ENCODE measurements at places on chromosomes 3 and 15.

- DNase-seq = no peak
Observed at GRCh38 chr3:100609963-100610362, 562 bp downstream of the ADGRG7 start.

GRCh38 chr3:129836381-129837064 lies 57.0 kb downstream of the TMCC1 start:
- no peak for DNase-seq

DNA sequence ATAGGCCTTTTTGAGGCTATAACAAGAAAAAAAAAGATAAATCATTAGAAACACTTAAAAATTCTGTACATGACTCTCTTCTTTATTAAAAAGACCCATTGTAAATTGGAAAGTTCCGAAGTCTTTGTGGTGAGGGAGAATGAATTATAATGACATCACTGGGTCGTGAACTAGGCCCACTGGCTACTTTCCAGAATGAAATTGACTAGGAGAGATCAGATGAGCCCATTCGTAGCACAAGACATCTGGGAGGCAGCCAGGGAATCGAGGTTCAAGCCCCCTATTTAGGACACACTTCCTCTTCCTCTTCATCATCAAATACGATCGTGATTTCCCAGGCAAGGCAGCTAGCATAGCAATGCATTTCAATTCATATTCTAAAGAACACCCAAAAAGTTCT lies 889.8 kb upstream of the NR2F2 start:
- DNase-seq = no peak

DNA sequence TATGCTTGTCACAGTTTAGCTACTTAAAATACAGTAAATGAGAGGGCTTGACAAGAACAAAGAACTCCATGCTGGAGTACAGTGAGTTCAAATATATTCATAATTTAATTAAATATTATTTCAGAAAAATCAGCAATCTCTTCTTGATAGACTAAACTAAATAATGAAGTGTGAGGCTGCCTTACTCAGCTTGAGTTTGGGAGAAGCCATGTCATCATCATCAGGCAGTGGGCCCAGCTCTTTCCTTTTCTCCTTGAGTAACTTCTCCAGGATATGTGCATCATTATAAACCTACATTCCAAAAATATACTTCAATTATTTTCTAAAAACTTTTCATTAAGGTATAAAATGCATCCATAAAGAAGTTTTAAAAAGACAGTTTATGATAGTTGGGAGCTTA lies 70.5 kb downstream of the PBRM1 start:
- no peak for DNase-seq

DNA sequence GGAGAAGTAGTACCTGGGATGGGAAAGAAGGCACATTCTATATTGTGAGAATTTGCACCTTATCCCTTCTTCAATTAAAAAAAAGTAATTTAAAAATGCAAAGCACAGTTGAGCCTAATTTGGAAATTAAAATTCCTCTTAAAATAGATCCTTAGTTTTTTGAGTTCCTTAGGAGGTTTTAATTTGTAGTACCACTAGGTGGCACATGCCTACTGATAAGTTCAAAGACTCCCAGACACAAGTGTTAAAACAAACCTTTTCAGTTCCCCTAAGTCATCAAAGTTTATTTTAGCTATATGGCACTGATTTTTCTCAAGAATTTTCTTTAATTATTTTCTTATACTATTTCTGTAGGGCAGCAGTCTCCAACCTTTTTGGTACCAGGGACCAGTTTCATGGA lies 127.6 kb upstream of the AZI2 start:
- DNase-seq = no peak

DNA sequence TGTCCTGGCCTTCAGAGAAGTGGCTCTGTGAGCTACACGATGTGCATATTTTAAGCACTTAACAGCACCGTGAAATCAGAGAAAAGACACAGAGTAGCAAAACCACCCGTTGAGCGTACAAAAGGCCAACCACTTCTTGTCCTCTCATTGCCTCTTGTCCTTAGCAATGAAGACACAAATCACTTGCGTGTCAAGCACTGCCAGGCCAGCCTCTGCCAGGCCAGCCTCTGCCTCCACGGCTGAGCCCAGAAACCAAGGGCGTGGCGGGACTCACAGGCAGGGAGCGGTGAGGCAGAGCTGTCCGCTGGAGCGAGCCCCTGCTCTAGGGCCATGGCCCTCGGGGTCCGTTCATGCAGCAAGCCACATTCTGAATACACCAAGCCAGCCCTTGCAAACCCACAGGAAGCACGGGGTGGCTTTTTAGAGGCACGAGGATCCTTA lies 4.0 kb downstream of the MUC4 start:
- DNase-seq = no peak

- no peak for DNase-seq
Observed at GRCh38 chr15:34708422-34708821, 46.4 kb downstream of the GJD2 start.

- DNase-seq = no peak
Observed at GRCh38 chr3:165784337-165784736, 52.9 kb downstream of the BCHE start.

- no peak for DNase-seq
Observed at GRCh38 chr3:195032955-195033354, 238.0 kb downstream of the XXYLT1 start.

DNA sequence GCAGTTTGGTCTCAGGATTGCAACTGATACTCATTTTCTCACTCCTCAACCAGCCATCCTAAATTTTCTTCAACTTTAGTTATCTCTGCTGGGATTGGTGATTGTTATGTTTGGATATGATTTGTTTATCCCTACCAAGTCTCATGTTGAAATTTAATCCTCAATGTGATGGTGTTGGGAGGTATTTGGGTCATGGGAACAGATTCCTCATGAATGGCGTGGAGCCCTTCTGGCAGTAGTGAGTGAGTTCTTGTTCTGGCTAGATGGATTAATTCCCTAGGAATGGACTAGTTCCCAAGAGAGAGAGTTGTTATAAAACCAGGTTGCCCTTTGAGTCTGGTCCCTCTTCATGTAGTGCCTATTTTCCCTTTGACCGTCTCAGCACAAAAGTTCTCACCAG lies 399.9 kb downstream of the SQOR start:
- no peak for DNase-seq

DNA sequence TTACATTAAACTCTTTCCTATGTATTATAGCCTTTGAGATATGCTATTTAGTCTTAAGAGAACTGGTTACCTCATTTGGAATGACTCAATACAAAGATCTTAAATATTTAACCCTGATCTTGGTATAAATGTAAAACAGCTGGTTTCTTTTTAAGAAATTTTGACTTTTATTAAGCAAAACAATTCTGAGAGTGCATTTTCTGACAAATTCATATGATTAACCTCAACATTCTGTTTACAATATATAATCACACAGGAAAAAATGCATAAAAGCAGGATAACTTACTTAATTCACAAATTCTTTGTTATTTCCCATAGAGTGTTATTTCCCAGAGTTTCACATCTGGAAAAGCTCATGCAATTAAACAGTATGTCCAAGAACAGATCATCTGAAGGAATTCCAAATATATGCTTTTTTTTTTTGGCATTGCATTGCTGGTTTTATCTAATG lies 400.4 kb upstream of the THBS1 start:
- DNase-seq = no peak

DNA sequence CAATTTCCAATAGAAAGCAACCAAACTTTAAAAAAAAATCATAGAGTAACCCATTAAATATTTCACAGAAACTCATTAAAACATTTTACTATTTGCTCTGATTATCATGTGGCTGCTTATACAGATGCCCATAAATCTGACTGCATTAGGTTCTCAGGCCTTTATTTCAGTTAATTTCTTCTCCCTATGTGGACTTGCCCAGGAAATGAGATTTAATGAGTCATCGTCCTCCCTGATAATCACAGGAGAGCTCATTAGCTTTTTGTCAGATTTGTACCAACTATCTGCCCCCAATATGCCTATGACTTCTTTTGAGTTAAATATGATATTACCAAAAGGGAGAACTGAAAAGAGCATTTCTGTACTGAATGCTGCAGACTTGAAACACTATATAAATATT lies 168.0 kb downstream of the FOXB1 start:
- DNase-seq = no peak

- no peak for DNase-seq
Observed at GRCh38 chr3:45689787-45690145, 570 bp downstream of the SACM1L start.

DNA sequence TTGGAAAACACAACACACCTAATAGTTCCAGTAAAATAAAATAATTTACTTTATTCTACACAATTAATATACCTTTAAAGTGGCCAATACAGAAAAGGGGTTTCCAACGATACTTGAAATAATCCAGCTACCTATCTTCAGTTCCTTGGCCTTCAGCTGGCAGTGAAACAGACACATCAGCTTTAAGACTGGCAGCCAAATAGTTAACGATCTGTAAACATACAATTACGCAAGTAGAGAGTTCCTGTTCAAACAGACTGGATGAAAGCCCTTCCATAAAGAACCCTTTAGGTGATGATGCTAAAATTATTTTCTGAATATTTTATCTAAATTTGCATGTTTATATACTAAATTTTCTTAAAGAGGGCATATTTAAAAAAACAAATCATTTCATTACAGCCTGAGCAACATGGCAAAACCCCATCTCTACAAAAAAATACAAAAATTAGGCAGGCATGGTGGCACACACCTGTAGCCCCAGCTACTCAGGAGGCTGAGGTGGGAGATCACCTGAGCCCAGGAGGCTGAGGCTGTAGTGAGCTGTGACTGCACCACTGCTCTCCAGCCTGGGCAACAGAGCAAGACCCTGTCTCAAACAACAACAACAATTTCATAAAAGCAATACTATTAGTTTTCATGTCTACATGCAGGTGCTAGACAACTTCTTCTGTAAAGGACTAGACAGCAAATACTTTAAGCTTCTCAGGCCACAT lies 12.9 kb downstream of the DYNC1LI1 start:
- no peak for DNase-seq

DNA sequence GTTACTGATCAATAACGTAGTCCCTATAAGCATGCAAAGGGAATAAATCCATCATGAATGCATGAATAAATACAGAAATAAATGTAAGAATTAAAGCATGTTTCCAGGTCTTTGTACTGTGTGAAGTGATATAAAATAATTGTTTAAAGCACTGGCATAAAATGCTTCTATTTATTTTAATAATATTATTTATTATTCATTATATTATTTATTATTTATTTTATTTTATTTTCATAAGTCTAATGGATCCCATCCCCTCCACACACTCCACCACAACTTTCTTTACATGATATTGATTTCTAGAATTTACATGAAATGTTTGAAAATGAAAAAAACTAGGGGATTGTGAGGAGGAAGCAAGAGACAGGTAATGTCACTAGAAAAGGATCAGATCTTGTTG lies 73.5 kb downstream of the MCF2L2 start:
- no peak for DNase-seq

GRCh38 chr15:51405693-51406523 lies 64.5 kb downstream of the GLDN start:
- DNase-seq = no peak

DNA sequence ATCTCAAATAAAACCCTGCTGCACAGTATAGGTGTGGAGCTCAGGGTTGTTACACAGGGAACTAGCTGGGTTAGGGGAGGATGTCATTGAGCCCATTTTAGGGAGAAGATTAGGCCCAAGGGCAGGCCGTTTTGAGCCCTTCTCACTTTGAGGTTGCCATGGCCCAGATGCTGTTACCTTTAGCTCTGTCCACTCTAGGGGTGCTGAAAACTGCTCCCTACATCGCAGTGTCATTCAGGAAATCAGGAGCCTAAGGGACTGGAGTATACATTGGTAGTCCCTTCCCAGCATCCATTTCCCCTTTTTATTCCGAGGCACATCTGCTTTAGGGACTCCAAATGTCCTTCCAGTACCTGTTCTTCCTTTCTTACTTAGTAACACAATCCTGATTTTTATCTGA lies 79.0 kb upstream of the SELENOK start:
- DNase-seq = no peak

GRCh38 chr3:128276577-128277183 lies 123.4 kb downstream of the EEFSEC start:
- no peak for DNase-seq

DNA sequence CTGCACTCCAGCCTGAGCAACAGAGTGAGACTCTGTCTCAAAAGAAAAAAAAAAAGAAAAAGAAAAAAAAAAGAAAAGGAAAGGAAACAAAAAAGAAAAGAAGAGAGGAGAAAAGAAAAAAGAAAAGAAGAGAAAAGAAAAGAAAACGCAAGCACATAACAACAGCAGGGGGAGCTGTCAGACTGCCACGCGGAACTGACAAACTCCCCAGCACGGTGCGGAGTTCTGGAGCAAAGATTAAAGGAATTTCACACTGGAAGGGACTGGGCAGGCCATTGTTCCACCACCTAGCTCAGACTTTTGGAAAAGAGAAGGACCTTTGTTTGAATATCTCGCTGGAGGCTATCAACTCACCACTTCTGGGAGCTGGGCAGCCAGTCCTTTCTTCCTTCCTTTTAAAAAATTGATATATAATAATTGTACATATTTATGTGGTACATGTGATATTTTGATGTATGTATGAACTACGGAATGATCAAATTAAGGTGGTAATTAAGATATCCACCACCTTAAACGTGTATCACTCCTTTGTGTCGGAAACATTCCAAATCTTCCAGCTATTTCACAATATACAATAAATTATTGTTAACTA lies 40.5 kb downstream of the DPPA2 start:
- DNase-seq = no peak

DNA sequence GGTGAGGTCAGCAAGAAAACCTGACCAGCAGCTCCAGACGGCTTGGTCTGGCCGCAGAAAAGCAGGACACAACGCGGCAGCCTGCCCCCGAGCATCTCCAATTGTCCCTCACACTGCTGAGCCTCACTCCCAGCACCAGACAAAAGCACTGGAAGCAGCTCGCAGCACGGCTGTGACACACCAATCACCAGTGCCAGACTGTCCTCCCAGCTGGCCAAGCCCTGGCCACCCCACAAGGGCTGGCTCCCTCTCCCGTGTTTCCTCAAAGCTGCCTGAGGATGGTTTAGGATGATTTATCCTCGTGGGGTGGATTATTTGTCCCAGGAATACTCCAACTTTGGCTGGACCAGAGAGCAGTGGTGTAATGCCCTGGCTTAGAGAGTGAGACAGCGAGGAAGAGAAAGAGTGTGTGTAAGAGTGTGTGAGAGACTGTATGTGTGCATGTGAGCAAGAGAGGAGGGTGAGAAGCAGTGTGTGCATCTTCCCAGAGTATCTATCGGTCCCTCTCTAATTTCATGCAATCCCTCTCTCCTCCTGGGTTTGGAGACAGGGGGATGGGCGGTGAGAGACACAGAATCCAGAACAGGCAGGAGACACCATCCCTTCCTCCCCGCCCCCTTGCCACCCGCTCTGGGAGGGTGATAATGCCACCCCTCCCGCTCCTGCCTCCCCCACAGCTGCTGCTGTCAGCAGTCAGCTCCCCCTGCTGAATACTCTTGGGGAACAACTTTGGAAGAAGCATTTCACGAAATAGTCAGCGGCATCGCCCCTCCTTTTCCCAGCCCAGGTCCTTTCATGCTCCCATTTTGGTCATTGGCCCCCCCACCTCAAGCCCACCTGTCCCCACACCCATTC lies 34.2 kb downstream of the SEMA5B start:
- no peak for DNase-seq

DNA sequence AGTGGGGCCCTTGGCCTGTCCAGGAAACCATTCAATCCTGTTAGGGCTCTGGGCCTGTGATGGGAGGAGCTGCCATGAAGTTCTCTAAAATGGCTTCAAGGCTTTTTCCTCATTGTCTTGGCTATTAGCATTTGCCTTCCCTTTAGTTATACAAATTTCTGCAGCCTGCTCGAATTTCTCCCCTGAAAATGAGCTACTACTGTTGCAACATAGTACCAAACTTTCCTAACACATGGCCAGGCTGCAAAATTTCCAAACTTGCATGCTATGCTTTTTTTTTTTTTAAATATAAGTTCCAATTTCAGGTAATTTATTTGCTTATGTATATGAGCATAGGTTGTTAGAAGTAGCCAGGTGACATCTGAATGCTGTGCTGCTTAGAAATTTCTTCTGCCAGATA lies 560.8 kb upstream of the TBL1XR1 start:
- DNase-seq = no peak
